ENCODE measurements at places on chromosomes 4 and X.

DNA sequence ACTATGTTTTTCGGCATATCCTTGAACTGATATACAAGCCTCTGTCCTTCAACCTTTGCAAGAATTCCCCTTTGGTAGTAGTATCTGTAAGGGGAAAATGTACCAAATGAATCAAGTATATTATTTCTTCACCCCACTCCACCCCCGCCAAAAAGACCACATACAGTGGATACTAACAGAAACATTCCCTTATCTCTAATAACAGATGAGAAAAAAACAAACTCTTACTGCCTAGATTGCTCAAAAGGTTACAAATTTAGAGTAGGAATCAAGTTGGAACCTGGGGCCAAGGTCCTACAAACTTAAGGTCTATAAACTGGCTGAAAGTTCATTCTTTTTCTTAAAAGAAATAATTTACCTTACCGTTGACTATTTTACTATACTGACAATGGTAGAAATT lies 45.0 kb downstream of the NOCT start:
- no peak for DNase-seq

DNA sequence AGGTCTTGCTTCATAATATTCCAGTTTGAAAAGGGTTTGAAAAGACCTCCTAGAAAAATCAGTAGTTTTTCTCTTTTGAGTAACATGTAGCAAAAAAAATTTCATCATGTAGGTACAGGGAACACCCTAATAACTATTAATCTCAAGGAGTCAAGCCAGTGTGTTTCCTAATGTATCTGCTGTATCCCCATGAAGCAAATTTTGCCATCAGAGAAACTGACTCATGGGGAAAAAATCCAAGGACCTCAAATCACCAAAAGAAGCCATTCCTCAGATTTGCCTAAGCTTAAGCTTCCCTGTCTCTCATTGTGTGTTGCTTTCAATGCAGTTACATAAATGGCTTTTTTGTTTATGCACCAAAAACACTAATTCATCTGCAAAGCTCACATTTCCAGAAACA lies 29.7 kb downstream of the F9 start:
- no peak for DNase-seq

DNA sequence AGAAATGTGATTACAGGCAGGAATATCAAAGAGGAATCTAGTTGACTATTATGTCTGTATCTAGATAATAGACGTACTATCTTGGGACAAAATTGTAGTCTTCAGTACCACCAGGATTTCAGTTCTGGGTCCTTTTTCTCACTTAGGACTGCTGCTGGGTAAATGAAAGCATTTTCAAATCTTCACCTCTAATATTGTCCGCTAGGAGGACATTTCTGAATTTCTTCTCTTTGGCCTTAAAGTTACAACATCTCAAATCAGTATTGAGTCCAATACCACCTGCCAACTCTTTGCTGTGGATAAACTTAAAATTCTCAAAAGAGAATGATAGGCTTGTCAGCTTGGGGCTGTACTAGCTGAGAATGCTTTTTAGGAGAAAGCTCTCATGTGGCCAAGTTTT lies 6.0 kb downstream of the FGF16 start:
- DNase-seq, result no peak

- no peak for DNase-seq
Measured at GRCh38 chr4:17276776-17277175, 235.1 kb downstream of the QDPR start.

DNA sequence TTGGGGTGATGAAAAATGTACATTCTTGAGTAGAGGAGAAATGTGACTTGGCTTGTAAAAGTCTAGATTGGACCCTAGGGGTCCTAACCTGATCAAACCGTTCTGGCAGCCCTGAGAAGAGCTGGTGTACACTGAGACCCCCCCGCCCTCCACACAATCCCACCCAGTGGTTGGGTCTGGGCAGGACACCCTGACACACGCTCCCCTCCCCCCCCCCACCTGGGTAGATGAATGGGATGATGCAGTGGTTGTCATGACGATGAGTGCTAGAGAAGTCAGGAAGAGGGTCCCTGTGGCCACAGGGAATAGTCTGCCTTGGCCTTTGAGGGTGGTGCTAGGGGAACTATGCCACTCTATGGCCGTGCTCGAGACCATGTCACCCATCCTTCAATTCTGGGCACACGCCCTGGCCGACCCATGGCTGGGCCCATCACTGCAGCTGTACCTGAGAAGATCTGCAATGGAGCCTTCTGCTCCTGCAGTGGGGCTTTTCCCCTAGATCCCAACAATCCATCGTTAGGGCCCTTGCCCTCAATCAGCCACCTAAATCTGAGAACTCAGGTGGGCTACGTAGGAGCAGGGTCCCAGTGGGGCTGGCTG lies 4.4 kb downstream of the CDK16 start:
- no peak for DNase-seq

GRCh38 chrX:109619771-109620170 lies 5.2 kb downstream of the KCNE5 start:
- DNase-seq, result no peak

- no peak for DNase-seq
Measured at GRCh38 chr4:174595141-174595929, 73.0 kb upstream of the HPGD start.

- DNase-seq, result no peak
Measured at GRCh38 chr4:10875144-10875799, 190.7 kb upstream of the CLNK start.

DNA sequence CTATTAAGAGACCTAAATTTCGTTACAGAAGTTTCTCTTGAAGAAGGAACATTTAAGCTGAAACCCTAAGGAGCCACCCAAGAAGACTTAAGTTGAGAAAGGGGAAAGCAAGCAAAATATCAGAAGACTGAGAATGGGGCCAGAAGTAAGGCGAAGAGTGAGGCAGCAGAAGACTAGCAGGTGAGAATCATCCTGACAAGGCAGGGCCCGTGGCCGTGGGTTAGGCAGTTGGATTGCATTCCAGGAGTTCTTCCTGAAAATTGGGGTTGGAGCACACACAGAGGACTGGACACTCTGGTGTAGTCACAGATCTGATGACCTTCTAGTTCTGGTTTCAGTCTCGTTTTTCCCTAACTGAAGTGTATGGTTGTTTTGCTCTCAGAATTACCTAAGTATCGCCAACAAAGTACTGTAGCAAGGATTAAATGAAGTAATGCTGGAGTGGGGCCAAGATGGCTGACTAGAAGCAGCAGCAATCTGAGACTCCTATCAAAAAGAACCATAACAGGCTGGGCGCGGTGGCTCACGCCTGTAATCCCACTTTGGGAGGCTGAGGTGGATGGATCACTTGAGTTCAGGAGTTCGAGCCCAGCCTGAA lies 94.4 kb upstream of the GUCY1A1 start:
- DNase-seq, result no peak

- no peak for DNase-seq
Measured at GRCh38 chr4:21845663-21846062, 102.9 kb downstream of the KCNIP4 start.

DNA sequence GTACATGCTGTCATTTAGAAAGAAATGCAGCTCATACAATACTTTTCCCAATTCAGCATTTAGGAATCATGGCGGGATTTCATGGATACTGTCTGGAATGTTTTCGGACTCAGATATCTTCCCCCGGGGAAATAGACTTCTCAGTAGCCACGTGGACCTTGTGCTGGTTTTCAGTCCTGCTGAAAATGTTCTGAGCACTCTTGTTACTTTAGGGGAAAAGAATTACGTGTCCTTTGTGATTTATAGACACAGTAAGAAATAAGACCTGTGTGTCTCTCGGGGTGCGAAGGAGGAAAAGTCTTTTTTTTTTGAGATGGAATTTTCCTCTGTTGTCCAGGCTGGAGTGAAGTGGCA lies 3.8 kb downstream of the CD99 start:
- no peak for DNase-seq

DNA sequence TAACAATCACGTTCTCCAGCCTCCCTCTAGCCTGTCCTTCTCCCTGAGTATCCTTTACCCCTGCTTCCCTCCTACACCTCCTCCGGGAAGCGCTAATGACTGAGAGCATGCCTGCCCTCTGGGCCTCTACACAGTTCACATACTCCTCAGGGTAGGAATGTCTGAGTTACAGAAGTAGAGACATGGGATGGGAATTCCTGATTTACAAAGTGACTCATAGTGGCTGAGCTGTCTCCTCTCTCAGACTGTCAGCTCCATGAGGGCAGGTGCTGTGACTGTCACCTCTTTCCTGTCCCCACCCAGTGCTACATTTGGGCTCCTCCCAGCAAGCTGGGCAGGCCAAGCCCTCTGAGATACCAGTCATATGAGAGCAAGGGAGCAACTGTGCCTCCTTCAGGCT lies 2.6 kb downstream of the LAS1L start:
- DNase-seq, result no peak

GRCh38 chr4:39657465-39657864 lies 18.8 kb upstream of the SMIM14 start:
- no peak for DNase-seq

GRCh38 chr4:183014361-183015084 lies 84.5 kb upstream of the WWC2 start:
- DNase-seq, result no peak

- no peak for DNase-seq
Measured at GRCh38 chr4:176277162-176277904, 8.3 kb upstream of the ASB5 start.

GRCh38 chr4:5800496-5800895 lies 89.5 kb downstream of the EVC start:
- DNase-seq, result no peak

DNA sequence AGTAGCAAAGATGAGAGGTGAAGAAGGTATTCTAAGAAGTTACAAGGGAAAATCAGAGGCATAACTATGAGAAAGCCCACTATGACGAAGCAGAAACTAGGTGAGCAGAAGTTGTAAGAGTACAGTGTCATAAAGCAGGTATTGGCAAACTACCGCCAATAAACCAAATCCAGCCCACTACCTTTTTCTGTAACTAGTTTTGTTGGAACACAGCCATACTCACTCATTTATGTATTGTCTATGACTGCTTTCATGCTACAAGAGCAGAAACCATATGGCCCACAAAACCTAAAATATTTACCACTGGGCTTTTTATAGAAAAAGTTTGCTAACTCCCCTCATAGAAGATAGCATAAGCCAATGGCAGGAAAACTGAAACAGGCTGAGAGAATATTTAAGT lies 31.8 kb upstream of the ZCCHC13 start:
- DNase-seq, result no peak

- DNase-seq, result no peak
Measured at GRCh38 chrX:40374486-40374885, 206.3 kb upstream of the ATP6AP2 start.

DNA sequence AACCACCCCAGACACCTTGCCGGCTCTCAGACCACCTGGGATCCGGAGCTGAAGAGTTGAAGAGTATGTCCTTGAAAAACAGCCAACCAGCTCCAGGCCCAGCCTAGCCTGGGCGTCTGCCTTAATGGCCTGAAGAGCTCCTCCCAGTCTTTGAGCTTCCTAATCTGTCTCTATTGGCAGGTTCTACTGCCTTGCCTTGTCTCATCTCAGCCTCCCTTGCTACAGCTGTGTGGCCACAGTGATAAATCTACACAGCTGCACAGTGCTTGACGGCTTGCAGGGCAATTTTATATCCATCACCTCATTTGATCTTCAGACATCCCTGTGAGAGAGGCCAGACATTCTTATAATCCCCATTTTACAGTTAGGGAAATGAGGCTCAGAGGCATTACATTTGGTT lies 19.9 kb downstream of the AWAT2 start:
- no peak for DNase-seq

DNA sequence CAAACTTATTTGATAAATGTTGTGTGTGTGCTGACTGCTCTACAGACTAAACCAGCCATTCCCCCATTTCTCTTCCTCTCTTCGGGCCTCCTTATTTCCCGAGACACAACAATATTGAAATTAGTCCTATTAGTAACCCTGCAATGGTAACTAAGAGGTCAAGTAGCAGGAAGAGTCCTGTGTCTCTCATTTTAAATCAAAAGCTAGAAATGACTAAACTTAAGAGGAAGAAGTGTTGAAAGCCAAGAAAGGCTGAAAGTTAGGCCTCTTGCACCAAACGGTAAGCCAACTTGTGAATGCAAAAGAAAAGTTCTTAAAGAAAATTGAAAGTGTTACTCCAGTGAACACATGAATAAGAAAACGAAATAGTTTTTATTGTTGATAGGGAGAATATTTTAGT lies 357.8 kb upstream of the SLC7A11 start:
- DNase-seq, result no peak

DNA sequence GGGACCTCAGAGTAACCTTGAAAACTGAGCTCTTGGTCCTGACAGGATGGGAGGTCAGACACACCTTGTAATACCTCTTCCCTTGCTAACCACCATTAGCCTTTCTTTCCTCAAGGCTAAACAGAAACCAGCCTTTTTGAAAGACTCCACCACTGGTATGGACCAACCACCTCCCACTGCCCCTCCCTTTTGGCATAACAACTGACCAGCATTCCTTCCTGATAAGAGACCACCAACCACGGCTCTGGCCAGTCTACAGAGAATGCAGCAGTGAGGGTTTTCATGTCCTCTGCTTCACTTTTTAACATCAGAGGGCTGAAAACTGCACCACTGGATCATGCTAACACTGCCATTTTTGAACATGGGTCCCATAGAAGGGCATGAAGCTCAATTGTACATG lies 100.2 kb upstream of the MID1IP1 start:
- DNase-seq, result no peak

DNA sequence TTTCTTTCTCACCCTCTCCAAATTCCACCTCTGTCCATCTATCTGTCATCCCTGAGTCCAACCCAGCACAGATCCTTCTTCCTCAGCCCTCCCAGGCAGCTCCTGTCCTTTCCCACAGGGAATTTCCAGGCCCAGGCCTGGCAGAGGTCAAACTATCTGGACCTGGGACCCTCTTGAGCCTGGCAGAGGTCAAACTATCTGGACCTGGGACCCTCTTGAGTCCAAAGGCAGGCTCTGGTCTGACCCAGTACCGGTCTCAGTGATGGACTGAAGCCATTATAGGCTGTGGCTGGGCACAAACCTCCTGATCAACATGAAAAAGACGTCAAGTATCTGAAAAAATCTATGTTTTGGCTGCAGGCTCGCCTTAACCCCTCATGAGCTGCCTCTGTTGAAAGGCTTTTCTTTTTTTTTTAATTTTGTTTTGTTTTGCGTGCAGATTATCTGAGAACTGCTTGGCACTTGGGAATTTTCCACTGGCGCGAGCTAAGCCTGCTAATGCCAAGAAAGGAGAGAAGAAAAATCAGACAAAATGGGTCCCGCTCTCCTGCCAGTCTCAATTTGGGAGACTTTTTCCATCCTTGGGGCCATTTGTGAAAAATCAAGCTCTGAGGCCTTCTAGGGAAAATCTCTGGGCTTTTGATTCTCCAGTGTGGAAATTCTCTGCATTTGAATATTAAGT lies 31.2 kb downstream of the MSX1 start:
- no peak for DNase-seq

GRCh38 chrX:136754651-136755050 lies 26.1 kb downstream of the ARHGEF6 start:
- DNase-seq, result peak; percentile 40

DNA sequence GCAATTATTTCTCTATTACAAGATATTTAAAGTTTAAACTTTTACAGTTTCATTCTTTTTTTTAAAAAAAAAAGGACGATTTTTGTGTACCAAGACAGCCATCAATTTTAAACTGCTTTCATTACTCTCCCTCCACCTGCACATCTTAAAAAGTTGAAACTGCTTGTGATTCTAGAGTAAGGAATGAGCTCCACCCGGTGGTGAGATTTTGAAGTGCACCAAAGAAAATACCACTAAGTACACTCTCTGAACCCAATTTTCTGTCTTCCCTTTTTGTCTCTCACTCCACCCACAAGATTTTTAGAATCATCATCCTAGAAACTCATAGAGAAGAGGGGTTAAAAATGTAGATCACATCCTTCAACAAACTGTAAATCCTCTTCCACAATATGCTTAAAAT lies 91.3 kb upstream of the WDR44 start:
- DNase-seq, result peak; percentile 29
